ENCODE measurements at places on chromosomes 5 and 9.

DNA sequence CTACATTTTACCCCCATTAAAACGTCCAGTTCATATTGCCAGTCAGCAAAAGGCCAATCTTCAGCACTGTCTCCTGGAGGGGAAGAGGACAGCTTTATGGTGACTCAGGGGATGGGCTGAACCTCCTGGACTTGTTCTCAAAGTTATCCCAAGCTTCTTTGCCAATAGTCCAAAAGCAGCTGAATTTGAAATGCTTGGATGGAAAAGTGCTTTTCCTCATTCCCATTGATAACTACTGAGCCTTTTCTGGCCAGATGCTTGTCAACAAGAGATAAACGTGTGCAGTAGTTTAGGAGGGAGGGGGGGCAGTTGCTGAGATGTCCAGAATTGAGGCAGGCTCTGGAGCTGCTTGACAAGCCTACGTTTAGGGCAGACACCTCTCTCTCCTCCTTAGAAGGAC, 43.5 kb downstream of the MTX3 start:
- DNase-seq: no peak

DNA sequence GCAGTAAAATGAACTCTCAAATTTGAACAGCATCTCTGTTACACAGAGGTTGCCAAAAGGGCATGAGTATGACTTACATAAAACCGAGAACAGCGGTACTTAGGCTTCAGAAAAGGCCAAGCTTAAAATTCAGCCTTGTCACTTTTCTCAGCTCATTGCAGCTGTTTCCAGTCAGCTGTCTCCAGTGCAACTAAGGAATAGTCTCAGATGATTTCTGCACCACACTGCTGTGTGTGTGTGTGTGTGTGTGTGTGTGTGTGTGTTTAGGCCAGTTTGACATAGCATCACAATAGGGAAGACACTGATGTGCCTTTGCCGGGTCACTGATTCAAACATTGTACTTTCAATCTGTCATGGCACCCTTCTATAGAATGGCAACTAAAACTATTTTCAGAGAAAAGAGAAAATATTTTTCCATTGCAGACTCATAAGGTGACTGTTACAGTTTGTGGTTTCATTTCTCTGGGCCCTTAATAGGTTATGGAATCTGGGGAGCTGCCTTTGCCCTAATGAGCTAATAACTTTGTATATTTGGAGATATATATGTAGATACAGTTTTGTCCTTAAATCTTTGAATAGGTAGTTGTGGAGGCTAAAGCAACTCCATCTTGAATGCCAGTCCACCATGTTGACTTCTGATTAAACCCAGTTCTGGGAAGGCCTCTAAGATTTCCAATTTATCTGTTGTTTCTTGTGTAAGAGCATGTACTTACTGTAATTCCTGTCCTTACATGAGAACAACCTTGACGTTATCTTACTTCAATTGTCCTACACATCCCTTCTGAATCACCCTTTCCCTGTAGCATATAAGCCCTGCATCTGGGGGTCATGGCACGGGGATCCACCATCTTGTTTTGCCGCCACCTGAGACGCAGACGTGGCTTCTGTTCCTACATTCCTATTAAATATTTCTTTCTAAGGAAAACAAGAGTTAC, 4.5 kb downstream of the LSM11 start:
- DNase-seq: no peak

DNA sequence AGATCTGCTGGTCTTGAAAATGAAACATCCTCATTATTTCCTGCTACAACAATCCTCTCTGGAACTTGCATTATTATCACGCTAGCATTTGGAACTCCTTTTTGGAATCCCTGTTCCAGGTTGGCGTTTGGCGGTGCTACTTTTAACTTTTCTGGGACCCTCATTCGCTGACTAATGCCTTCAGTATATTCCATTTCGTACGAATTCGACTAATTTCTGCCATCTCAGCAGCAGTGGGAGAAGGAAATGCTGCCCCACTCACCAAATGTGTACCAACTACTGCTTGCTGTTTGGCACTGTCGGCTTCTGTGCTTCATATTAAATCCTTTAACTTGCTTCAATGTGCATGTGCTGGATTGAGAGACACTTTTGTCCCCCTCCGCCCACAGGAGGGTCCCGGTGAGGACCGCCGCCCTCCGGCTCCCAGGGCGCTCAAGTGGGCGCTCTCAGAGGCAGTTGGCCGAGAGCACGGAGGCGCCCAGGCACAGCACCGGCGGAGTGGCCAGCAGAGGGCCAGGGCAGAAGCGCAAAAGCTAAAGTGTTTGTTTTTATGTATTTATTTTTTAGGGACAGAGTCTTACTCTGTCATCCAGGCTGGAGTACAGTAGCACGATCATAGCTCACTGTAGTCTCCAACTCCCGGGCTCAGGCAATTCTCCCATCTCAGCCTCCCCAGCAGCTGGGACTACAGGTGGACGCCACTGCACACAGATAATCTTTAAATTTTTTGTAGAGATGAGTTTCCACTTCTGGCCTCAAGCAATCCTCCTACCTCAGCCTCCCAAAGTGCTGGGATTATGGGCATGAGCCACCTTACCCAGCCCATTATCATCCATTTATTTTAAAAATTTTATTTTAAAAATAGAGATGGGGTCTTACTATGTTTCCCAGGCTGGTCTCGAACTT, 11.9 kb downstream of the PDE6A start:
- DNase-seq: no peak

DNA sequence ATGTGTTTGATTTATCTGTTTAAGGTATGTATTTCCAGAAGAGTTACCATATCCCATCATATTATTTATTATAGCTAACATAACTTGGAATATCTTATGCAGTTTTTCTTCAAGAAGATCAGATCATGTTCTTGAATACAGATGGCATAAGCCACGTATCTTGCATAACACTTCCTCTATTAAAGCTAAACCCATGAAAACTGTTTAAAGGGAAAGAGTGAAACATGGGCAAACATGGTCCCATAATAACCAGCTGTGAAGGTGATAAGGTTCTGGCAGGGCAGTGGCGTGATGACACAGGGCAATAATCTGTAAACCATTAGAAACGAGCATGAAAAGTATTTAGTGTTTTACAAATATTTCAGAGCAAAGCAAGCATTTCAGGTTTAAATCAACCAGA, 34.2 kb downstream of the EFNA5 start:
- DNase-seq: no peak

- no peak for DNase-seq
Measured at GRCh38 chr9:97617939-97618416, 15.2 kb downstream of the TSTD2 start.

- DNase-seq: no peak
Measured at GRCh38 chr5:57627661-57628060, 145.1 kb upstream of the ACTBL2 start.

DNA sequence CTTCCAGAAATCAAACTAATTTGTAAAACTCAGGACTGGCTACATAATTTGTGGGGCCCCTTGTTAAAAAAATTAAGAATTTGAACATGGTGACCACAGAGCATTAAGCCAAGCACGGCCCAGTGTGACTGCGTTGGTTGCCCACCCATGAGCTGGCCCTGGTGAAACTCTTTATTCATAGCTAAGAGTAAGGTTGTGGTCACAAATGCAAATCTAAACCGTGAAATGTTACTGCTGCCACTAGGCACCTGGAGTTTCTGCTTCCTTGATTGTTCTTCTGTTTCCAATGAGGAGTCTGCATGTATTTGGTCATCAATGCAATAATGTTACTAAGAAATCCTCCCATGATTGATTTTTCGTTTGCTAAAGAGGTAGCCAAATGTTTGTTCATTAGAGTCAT, 4.2 kb downstream of the GCNT1 start:
- no peak for DNase-seq

DNA sequence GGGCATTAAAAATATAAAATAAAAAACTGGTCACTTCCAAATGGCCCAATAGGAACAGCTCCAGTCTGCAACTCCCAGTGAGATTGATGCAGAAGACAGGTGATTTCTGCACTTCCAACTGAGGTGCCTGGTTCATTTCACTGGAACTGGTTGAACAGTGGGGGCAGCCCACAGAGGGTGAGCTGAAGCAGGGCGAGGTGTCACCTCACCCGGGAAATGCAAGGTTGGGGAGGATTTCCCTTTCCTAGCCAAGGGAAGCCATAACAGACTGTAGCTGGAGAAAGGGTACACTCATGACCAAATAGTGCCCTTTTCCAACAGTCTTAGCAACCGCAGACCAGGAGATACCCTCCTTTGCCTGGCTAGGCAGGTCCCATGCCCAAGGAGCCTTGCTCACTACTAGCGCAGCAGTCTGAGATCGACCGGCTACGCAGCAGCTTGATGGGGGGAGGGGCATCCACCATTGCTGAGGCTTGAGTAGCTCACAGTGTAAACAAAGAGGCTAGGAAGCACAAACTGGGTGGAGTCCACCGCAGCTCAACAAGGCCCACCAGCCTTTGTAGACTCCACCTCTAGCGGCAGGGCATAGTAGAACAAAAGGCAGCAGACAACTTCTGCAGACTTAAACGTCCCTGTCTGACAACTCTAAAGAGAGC, 12.7 kb downstream of the RLN1 start:
- DNase-seq: peak; percentile 67

DNA sequence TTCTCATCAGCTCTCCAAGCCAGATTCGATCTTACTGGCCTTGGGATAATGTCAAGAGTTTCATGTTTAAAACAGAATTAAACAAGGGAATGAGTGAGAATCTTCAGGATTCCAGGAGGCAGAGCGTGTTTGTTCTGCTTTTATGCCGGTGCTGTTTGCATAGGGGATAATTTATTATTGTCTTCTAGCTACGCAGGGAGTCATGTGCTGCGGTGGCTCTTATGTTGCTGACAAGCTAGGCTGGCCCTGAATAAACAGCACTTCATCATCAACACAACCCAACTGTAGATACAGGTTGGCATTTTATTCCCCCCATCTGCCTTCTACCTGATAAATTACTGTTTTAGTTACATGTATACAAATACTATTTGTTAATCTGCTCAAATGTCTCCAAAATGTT, 47.1 kb upstream of the PCA3 start:
- no peak for DNase-seq

GRCh38 chr9:91577633-91578061, 154.0 kb upstream of the NFIL3 start:
- no peak for DNase-seq

- DNase-seq: no peak
Measured at GRCh38 chr5:17267106-17267505, 49.7 kb downstream of the BASP1 start.

GRCh38 chr9:21634951-21635350, 152.8 kb upstream of the IFNE start:
- DNase-seq: no peak

- no peak for DNase-seq
Measured at GRCh38 chr9:122309861-122310260, 45.2 kb downstream of the MRRF start.

GRCh38 chr5:112068593-112068992, 311.6 kb upstream of the NREP start:
- DNase-seq: no peak

DNA sequence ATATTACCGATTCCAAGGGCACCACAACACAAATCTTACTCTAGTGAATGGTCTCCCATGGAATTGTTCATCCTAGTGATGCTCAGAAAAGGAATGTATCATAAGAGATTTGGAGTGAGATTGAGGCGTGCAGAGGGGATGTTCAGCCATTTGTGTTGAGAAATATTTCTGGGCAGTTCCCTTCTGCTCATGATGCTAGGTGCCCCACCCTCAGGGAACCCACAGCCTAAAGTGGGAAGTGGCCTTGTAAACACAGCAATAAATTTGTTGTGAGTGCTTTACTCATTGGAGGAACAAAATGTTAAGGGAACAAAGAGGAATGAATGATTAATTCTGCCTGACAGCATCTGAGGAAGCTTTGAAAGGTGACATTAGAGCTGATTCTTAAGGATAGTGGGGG, 129.9 kb downstream of the TLE4 start:
- peak; percentile 53 for DNase-seq

GRCh38 chr5:153827397-153827796, 211.3 kb downstream of the FAM114A2 start:
- no peak for DNase-seq

DNA sequence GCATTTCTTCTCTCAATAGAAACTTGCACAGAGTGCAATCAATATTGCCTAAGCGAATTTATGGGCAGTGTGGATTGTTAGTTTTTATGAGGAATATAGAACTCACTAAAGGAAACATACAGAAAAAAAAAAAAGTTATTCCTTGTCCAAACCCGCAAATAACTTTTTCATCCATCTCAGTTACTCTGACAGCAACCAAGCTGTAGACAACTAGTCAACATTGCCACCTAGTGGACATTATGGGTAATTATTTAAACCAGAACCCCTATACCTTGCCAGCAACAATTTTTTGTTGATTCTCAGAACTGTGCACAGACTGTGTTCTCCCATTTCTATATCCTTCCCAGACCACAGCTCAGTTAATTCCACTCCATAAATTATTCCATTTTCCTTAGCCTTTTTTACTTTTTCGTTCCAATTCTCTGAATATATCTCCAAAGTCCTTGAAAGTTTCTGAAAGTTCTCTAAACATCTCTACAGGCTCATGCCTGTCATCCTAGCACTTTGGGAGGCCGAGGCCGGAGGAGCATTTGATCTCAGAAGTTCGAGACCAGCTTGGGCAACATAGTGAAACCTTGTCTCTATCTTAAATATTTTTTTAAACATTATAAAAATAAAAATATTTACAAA, 2.6 kb upstream of the AFAP1L1 start:
- no peak for DNase-seq

DNA sequence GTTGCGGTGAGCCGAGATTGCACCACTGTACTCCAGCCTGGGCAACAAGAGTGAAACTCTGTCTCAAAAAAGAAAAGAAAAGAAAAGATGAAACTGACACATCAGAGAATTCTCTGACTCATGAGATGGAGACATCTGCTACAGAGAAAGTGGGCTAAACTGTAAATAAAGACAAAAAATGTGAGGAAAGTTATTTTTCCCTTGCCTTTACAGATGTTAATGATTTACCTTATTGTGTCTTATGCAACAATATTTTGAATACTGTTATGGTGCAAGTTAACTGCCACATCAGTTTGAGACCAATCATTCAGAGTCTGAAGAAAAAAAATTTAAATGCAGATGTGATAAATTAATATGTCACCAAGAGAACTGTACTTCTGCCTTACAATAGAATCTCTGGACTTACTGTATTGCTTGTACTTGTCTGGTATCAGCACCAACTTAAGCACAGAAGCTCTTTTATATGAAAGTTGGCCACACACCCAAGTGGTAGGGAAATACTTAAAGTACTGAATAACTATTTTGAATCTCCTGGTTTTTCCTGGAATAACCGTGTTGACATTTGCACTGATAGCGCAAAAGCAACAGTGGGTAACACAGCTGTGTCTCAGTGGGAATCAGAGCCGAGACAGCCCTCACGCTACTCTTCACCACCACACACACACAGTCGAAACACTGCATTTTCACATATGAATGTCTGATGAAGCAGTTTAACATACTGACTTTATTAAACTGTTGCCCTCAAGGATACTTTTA, 169.9 kb downstream of the FANCC start:
- no peak for DNase-seq

DNA sequence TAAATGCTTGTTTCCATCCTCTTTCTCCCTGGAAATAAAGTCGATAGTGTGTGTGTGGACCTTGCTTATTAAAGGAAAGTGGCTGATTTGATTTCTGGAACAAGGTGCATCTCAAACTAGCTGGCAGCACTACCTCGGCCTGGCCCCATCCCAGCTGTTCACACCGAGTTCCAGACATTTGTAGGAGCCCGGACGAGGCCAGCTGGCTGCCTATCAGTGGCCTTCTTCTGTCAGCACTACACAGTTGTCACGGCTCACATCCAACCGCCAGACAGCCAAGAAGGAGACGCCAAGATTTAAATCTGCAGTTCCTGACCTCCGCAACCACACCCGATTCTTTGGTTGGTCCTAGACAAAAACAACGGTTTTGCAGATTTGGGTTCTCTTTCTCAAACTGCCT, 63.6 kb downstream of the PALM2AKAP2 start:
- no peak for DNase-seq
